ENCODE measurements at places on chromosomes 3 and 15. TPM values are rescaled to one million over a fixed set of nuclear protein-coding genes. Genes with fewer than 3 reads are reported as not detected.

CPNE9 gene
- total RNA-seq: not detected

CMC1 gene
- 12.7 TPM for total RNA-seq

RAB11A gene
- 108 TPM for total RNA-seq

KIF15 gene
- total RNA-seq: 0.66 TPM

ZDHHC3 gene
- 71.9 TPM for total RNA-seq

LMAN1L gene
- not detected for total RNA-seq

COL6A5 gene
- not detected for total RNA-seq

- no peak for DNase-seq
Observed at GRCh38 chr15:39194106-39194830, 386.6 kb upstream of the THBS1 start.

DNA sequence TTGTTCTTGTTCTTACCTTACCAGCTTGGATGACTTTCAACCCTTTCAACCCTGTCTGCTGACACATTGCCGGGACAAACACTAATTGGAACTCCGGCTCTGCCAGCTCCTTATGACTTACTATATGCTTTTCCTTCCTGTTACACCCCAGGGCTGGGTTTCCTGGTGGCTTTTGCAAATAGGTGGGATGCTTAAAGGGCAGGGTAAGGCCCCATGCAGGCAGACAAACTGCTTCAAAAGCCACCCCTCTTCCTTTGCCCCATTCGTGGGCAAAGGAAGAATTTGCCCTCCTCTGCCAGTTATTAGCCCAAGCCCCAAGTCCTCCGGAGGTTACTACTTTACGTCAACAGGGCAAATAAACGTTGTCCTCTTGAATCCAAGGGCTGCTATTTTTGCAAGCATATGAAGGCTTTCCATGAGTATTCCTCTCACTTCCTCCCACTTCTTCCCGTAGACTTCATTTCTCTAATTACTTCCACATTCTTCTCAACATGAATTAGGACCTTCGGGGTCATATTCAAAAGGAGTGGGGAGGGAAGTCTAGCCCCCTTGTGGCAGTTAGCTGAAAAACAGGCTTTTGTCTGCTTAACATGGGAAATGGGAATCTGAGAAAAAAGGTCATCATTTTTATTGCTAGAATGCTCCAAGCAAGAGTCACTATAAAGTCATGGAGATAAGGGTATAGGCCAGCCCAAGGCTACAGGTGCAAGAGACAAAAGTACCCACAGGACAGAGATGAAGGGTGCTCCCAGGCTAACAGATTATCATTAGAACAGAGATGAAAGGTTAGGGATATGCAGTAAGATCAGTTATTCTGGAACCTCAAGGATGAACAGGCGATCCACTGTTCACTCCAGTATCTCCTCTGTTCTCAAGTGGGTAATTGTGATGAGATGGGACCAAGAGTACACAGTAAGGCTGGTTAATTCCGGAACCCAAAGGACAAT lies 56.3 kb upstream of the FSTL1 start:
- no peak for DNase-seq

GRCh38 chr15:73383310-73384189 lies 14.8 kb upstream of the HCN4 start:
- DNase-seq: no peak

DNA sequence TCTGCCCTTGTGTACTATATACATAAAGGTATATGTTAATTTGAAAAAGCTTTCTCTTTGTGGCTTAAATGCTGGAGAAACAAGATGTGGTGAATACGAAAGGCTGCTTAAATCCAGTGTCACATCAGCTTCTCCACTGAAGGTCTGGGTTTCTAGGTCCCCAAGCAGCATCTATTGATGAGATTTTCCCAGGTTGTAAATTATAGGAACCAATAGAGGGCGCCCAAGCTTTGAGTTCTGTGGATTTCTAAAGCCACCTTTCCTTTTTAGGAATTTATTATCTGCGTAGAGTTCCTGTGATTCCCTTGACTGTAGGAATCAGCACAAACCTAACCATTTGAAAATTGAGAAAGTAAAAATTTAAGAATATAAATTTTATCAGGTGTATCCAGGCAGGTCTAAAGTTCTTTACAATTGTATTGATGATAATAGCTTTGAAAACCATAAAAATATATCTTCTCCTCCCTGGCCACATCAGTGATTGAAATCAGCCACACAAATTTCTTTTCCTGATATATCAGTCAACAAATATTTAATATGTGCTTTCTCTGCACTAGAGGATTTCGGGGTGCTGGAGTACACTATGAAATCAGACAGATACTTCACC lies 88.3 kb upstream of the ADAMTSL3 start:
- no peak for DNase-seq

- no peak for DNase-seq
Observed at GRCh38 chr3:40267937-40268724, 41.4 kb upstream of the EIF1B start.

GRCh38 chr15:57321973-57322601 lies 54.2 kb upstream of the CGNL1 start:
- DNase-seq: no peak

DNA sequence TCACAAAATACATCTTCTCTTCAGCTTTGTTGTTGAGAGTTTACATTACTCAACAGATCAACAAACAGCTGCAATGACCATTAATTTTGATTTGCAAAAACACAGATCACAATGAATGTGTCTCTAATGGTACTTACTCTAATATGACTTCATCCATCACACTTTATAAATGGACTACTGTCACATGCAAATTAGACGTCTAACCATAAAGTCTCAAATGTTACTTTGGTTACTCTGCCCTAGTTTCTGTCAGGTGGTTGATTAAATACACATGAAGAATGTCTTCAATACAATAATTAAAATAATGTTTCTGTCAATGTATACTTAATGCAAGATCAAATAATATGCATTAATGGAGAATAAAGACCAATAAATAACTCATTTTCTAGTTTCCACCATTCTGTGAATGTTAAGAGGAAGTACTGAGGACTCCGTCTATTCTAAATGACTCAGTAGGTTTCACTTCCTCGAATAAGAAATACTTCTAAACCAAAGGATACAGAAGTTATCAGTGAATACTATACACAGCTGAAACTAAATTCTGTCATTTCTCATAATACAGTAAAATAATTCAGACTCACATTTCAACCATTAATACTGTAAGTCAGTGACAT lies 145.8 kb downstream of the CBLB start:
- DNase-seq: no peak

- DNase-seq: no peak
Observed at GRCh38 chr3:64266065-64266931, 41.0 kb upstream of the PRICKLE2 start.

GRCh38 chr3:48655606-48656005 lies 7.1 kb downstream of the CELSR3 start:
- DNase-seq: no peak

DNA sequence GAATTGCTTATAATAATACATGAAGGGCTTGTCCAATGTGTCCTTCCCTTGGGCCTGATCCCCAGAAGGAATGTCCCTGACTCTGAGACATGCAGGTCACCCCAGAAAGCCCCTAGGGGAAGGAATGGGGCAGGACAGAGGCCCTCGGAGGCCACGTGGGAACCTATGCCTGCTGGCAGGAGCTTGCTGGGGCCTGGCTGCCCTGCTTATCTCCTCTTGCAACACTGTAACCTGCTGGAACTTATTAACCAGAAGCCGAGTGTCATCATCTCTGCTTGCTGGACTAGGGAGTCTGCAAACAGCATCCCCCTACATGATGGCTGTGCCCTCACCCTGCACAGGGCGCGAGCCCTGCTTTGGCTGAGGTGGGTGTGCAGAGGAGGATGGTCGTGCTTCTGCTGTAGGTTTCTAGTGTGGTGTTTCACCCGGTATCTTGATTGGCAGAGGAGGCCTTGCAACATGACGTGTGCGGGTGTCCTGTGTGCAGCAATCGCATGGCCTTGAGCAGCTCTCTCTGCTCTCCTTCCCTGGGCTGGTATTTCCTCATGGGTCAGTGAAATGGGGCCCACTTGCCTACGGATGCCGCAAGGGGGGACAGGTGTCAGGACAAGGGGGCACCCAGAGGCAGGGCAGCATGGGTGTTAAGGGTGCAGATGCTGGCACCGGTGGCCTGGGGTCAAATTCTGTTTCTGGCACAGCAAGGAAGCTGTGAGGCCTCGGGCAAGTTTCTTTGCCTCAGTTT lies 5.0 kb downstream of the CHST13 start:
- no peak for DNase-seq

GRCh38 chr15:73572296-73572695 lies 60.9 kb downstream of the NPTN start:
- no peak for DNase-seq

- DNase-seq: no peak
Observed at GRCh38 chr3:99865321-99865720, 47.7 kb downstream of the CMSS1 start.

DNA sequence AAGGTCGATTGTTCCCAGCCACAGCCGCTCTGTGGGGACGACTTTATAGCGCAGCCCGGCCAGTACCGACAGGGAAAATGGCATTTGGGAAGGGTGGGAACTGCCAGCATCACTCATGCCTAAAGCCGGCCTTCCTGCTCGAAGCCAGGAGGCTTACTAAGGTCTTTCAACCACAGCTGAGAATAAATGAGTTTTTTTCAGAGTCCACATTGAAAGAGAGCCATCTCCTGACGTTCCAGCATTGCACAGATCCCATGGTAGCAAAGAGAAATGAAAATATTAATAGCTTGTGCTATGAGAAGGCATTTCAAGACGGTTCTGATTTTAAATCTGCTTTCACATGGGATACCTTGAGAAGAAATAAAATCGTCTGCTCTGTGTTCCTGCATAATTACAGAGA lies 230.2 kb upstream of the IGF1R start:
- DNase-seq: no peak

GRCh38 chr3:3627114-3627513 lies 172.1 kb upstream of the LRRN1 start:
- DNase-seq: no peak

DNA sequence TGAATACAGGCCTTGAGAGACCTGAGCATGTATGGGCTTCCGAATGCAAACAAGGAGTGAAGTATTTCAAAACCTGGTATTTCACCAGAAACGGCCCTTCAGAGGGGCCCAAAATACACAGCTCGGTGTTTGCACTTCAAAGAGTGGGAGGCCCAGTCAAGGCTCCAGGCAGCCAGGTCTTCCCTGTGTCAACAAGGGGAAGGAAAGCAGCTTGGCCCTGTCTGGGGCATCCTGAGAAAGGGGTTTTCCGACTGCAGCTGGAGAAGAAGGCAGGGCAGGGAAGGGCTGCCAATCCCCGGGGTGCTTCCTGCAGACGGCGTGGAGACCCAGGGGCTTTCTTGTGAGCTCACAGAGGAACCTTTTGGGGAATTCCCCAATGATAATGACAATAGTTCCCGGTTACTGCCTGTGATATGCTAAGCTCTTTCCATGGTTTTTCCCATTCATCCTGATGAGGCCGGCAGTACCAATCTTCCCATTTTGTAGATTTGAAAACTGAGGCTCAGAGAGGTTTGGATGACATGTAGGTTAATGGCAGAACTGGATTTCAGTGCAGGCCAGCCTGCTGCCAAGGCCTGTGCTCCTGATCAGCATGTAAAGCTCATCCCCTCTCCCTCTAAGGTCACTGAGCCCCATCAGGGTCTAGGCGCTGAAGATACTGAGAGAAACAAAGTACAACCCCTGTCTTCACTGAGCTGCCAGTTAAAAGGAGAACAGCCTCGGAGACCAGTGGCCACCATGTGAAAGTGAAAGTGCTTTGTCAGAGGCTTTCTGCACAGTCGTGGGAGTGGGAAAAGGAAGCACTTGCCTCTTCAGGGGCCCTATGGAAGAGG lies 43.0 kb upstream of the TLE3 start:
- DNase-seq: no peak

DNA sequence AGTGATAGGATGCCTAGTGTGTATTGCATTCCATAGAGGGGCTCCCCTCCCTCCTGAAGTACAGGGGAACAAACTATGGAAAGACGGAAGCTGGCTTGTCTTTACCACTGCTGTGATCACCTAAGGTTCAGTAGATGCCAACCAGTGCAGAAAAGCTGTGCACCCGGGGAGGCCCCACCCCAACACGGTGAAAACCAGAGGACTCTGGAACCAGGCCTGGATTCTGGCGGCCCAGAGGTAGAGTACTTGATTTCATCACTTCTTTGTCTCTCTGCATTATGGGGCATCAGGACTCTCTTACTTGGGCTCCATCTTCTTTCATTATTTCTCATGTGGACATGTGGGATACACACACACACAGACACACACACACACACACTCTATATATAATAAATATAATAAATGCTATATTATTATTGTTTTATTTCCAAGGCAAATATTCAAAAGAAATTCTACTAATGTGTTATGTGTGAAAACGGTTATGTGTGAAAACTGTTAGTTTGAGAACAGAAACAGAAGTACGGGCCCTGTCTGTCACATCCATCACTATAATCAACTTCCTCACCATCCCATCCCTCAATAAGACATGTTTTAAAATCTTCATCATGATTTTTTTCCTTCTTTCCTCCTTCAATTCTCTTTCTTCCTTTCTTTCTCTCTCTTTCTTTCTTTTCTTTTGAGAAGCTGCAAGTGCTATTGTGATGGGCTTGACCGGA lies 152.4 kb upstream of the CMC1 start:
- DNase-seq: no peak

- DNase-seq: no peak
Observed at GRCh38 chr15:81573098-81573746, 199.2 kb upstream of the TMC3 start.

GRCh38 chr15:100112061-100112420 lies 229.7 kb downstream of the ADAMTS17 start:
- no peak for DNase-seq

GRCh38 chr3:128763967-128764366 lies 38.0 kb downstream of the RAB7A start:
- DNase-seq: no peak

GRCh38 chr15:46502667-46503066 lies 867.8 kb downstream of the SQOR start:
- no peak for DNase-seq

DNA sequence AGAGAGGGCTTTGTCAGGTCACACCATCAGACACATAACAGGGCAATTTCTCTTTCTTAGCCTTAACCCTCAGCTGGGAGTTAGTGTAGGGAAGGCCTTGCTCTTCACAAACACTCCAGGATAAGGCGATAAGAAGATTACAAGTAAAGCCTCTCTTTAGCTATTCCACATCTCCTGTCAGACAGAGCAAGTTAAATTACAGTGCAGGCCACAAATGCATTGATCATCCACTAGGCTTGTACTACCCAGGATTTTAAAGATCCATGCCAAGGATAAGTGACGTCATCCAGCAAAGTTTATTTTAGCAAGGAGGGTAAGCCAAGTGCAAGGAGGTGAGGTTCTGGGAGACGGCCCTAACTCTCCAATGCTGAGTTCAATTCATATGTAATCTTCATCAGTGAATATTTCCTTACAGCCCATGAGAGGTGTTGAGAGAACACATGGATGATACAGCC lies 890.6 kb upstream of the NR2F2 start:
- no peak for DNase-seq

- DNase-seq: no peak
Observed at GRCh38 chr15:100348578-100348977, 6.8 kb upstream of the ADAMTS17 start.

Measured in breast epithelium (tissue), 4 donors.